ENCODE measurements at places on chromosomes 11 and 22.

- no peak for DNase-seq
These were observed 44.6 kb upstream of the KLHL35 start for GRCh38 chr11:75477614-75477935.

- DNase-seq = no peak
These were observed 47.4 kb upstream of the SEPTIN5 start for GRCh38 chr22:19666673-19667593.

DNA sequence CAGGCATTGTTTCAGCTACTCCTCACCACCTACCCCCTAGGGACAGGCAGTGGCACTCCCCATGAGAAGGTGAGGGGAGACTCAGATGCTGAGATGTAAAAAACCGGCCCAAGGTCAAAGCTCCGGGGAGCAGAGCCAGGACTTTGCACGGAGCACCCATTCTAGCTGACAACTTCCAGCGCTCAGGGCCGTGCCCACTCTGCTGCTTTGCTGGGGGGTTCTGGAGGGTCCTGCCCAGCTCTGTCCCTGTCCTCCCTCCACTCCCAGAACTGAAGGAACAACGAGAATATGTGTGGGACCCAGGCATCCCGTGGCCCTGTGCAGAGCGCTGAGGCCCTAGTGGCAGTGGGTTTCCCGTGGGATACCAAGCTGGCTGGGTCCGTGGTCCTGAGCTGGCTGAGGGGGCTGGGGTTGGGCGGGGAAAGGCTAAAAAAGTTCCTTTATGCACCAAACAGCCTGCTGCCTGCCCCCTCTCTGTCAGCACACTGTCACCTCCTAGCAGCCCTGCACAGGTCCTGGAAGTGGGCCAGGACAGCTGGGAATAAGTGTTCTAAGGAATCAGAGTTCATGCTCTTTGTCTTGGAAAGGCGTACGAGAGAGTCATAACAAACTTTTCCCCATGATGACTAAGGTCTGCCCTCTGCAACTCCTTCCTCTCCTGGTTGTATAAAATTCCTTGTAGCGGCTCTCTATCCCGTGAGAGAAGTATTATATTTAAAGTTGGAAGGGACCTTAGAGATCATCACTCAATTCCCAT lies 1.9 kb downstream of the MS4A10 start:
- no peak for DNase-seq

DNA sequence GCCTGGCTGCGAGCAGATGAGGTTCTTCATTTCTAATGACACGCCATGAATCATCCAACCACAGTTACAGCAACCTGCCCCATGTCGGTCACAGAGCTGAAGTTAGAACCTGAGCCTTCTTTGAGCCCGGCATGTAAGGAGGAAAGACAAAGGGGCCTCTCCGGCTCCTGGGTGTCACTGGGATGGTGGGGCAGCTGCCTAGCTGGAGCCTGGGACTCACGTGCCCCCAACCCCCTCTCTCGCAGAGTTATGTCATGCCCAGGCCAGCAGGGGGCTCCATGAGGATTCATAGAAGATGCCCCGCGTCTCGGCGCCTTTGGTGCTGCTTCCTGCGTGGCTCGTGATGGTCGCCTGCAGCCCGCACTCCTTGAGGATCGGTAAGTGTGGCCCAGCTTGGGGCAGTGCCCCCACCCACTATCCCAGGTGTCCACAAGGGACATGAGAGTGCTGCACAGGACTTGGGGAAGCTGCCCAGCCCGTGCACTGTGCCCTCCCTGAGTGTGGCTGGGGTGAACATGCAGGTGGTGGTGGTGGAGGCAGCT lies 148.5 kb downstream of the GRIK4 start:
- DNase-seq = no peak

GRCh38 chr11:125301346-125301745 lies 136.8 kb downstream of the PKNOX2 start:
- DNase-seq = no peak

GRCh38 chr11:76277298-76278175 lies 71.2 kb upstream of the WNT11 start:
- no peak for DNase-seq

- DNase-seq = no peak
These were observed 10.0 kb upstream of the CCDC83 start for GRCh38 chr11:85845124-85845631.

DNA sequence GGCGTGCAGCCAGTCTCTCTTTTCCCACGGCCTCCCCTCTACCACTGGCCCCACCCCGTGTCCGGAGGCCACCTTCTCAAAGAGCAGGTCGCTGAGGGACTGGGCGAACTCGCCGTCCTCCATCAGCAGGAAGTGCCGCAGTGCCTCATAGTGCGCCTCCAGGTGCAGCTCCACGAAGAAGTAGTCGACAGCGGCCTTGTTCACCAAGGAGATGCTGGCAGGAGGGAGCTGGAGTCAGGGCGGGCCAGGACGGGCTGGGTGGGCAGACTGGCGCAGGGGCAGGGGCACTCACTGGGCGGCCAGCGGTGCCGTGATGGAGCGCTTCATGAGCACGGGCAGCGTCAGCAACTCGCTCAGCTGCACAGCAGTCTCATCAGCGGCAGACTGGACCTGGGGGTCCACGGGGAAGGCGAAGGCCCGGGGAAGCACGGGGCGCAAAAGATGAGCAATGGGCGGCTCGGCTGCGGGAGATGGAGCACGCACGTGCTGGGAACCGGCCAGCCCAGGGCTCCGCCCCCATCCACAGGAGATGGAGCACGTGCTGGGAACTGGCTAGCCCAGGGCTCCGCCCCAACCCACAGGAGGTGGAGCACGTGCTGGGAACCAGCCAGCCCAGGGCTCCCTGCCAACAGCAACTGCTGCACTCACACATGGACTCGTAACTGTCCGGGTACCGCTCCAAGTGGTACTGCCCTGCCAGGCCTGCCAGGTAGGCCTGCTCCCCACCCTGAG lies 18.4 kb downstream of the SELENOO start:
- DNase-seq = peak; percentile 49

DNA sequence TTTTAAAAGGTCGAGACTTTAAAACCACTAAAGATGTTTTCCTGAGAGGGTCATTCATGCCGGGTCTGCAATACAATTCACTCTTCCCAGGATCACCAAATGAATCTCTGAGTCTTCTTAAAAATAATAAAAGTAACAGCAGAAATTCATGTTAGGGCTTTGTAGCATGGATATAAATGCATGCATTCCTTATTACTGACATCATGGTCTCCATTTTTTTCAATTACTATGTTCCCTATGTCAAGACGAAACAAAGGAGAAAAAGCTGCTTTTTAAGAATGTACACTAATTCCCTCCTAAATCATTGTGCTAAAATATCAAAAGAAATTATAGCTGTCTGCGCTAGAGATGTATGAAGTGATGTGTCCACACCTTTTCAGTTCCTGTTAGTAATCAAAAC lies 789.9 kb upstream of the LRRC4C start:
- no peak for DNase-seq

DNA sequence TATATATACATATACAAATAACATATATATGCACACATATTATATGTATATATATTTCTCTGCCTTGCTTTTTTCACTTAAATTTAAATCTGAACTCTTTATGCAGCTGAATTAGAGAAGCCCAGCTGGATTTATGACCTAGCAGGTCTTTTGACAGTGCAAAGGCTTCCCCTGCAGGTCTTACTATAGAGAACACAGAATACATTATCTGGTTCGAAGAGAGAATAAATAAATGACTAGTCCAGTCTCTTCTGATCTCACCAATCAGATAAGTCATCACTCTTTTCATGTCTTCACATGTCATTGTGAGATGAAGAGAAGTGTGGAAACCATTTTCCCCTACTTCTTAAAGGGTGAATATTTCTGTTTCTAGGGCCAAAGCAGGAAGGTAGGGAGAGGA lies 58.2 kb downstream of the OR10A6 start:
- DNase-seq = no peak

Data from tibial artery (tissue), 4 donors.